GM12878 (cell line): ENCODE measurements at places on chromosomes 4 and X.

DNA sequence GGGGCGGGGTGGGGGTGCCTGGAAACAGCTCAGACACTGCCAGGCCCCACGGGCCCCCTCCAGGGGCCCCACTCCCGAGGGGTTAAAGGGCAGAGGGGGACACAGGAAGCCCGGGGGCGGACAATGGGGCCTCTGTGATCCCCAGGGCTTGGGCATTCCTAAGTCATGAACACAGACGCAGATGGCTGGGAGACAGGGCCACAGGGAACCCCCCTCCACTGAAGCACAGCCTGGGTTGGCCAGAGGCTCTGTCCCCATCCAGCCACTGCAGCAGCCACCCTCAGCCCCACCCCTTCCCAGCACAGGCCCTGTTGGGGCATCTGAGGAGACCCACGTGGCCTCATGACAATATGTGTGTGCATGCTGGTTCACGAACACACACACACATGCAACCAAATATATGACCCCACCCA, 3.9 kb downstream of the L1CAM start:
- no peak for DNase-seq

DNA sequence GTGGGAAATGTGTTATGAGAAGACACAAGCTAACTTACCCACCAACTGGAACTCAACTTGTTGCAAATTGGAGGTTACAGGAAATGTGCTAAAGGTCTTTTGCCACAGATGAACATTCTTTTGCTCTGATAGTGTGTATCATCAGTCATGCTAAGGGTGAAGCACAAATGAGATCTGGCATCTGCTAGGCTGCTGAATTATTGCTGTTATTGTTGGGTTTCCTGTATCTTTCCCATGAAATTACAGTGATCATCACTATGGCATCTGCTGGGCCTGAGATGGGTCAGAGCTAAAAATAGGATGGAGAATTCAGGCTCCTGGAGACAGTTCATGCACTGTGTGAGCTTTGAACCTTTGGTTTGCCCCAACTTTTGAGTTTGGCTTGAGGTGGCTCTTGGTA, 124.5 kb downstream of the NPNT start:
- no peak for DNase-seq

- DNase-seq, result no peak
These were observed 930 bp downstream of the ZNF718 start for GRCh38 chr4:125091-125771.

DNA sequence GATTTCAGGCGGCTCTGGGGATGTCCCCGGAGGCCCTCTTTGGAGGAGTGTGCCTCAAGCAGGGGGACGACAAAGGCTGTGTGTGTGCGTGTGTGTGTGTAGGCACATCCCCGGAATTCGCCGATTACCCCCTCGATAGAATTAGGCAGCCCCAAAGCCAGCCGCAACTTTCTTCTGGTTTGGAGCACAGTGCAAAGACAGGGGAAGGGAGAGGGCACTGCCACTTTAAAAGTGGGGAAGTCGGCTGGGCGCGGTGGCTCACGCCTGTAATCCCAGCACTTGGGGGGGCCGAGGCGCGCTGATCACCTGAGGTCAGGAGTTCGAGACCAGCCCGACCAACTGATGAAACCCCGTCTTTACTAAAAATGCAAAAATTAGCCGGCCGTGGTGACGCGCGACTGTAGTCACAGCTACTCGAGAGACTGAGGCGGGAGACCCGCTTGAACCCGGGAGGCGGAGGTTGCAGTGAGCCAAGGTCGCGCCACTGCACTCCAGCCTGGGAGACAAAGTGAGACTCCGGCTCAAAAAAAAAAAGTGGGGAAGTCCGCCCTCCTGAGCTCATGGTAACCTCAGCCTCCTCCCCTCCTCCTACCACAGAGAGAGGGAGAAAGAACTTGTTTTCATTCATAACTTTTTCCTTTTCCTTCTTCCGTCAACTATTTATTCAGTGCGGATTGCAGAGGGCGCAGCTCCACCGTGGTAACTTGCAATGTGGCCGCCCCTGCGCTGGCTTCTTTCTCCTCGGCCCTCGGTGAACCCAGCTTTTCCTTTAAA, 2.4 kb downstream of the SPRY1 start:
- DNase-seq, result no peak

GRCh38 chrX:122422547-122422946, 761.5 kb upstream of the GRIA3 start:
- no peak for DNase-seq

GRCh38 chr4:80507077-80507476, 171.5 kb downstream of the CFAP299 start:
- no peak for DNase-seq

DNA sequence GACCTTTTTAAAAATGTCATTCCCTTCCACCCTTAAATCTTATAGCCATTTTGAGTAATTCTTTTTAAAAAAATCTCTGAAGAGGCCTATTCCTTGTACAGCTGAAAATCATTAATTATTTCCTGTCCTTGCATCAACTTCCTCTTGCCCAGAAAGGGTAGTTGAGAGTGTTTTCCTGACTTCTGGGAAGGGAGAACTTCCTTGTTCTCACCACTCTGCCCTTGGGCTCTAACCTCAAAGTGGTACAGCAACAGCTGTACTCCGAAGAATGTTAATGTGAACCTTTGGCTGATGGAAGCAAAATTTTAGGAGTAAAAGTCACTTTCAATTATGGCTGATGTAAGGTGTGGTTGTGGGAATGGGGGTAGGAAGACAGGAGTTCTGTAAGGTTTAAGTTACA, 15.1 kb upstream of the FABP2 start:
- DNase-seq, result no peak

- no peak for DNase-seq
These were observed 51.6 kb downstream of the KIT start for GRCh38 chr4:54709400-54709799.

DNA sequence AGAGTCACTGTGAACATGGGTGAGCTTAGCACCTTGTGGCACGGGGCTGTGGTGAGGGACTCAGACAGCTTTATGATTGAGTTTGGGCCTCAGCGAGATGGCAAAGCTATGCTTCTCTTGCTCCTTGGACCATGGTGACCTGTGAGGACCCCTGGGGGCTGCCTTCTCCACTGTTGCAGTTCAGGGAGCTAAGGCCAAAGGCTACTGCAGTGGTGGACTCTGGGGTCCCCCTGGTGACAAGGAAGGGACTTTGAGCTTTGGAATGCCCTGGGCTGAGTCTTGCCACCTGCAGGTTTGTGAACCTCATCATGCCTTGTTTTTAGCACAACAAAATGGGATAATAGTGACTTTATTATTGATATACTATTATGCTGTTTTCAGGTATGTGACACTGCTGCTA, 36.5 kb downstream of the TBL1X start:
- no peak for DNase-seq

- no peak for DNase-seq
These were observed 20.4 kb downstream of the NELFA start for GRCh38 chr4:1988327-1988724.

DNA sequence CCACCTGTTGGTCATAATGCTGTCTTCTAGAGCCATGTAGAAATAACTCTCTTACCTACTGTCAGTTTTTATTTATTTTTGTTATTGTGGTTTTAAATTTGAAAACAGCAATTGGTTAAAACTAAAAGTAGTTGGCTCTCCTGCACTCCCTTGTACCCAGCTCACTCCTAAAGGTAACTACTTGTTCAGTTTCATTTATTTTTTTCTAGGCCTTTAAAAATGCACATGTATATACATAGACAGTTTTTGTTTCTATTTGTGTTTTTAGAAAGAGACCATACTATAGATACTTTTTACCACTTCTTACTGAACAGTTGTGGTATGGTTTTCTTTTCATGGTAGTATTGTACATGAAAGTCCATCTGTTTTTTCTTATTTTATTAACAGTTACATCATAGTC, 16.8 kb downstream of the SMAD1 start:
- DNase-seq, result no peak
